ENCODE measurements at places on chromosomes 5 and 9. TPM values are rescaled to one million over a fixed set of nuclear protein-coding genes. Genes with fewer than 3 reads are reported as not detected.

SOHLH1 gene
- 0.12 TPM for total RNA-seq

RANBP3L gene
- total RNA-seq: not detected

PCDHB5 gene
- 1.6 TPM for total RNA-seq

ZFAND5 gene
- total RNA-seq: 271 TPM

MELK gene
- 78.0 TPM for total RNA-seq

PRSS3 gene
- 9.9 TPM for total RNA-seq

PCDHB4 gene
- total RNA-seq: 0.07 TPM

GPR21 gene
- not detected for total RNA-seq

PCDHA4 gene
- total RNA-seq: 1.1 TPM

HDHD3 gene
- total RNA-seq: 23.0 TPM

IL5 gene
- not detected for total RNA-seq

PCDHB13 gene
- total RNA-seq: 0.08 TPM

FOXD4L6 gene
- total RNA-seq: not detected

CDKN2B-AS1 gene
- not detected for total RNA-seq

PCDHA6 gene
- total RNA-seq: 0.08 TPM

ADGRV1 gene
- 0.56 TPM for total RNA-seq

PCDHA5 gene
- total RNA-seq: 0.70 TPM

KCNV2 gene
- not detected for total RNA-seq

NTRK2 gene
- not detected for total RNA-seq

GABRA1 gene
- not detected for total RNA-seq

CAMK4 gene
- not detected for total RNA-seq

YIPF5 gene
- total RNA-seq: 87.0 TPM

FBP2 gene
- total RNA-seq: 0.06 TPM

TYRP1 gene
- not detected for total RNA-seq

CAMK2A gene
- 0.71 TPM for total RNA-seq

PCDHB15 gene
- 0.09 TPM for total RNA-seq

KLHL3 gene
- total RNA-seq: 0.44 TPM

ZNF366 gene
- not detected for total RNA-seq

INSL4 gene
- total RNA-seq: 17.9 TPM

CETN3 gene
- total RNA-seq: 22.4 TPM

UBE2QL1 gene
- total RNA-seq: 1.5 TPM

ASS1 gene
- 19.3 TPM for total RNA-seq

MARVELD2 gene
- 2.4 TPM for total RNA-seq

IGFBPL1 gene
- 2.3 TPM for total RNA-seq

NCS1 gene
- 48.9 TPM for total RNA-seq

FST gene
- total RNA-seq: 1.7 TPM

RXRA gene
- total RNA-seq: 33.9 TPM

NME5 gene
- total RNA-seq: not detected

ITK gene
- not detected for total RNA-seq

PCDHGA4 gene
- 0.15 TPM for total RNA-seq

HAVCR1 gene
- 50.1 TPM for total RNA-seq

GRXCR2 gene
- not detected for total RNA-seq

NTNG2 gene
- total RNA-seq: 0.83 TPM

TSSK1B gene
- not detected for total RNA-seq

CCNO gene
- total RNA-seq: 4.3 TPM

MSX2 gene
- 4.6 TPM for total RNA-seq

SH3PXD2B gene
- 19.8 TPM for total RNA-seq

FIBCD1 gene
- 12.1 TPM for total RNA-seq

ADAMTS16 gene
- 1.9 TPM for total RNA-seq

FAXDC2 gene
- total RNA-seq: 0.55 TPM

DRD1 gene
- 0.13 TPM for total RNA-seq

DTWD2 gene
- 1.2 TPM for total RNA-seq

ADGRD2 gene
- total RNA-seq: not detected

DAB2 gene
- total RNA-seq: 6.9 TPM

HTR4 gene
- total RNA-seq: not detected

SPINK6 gene
- total RNA-seq: 0.45 TPM

IRX1 gene
- total RNA-seq: not detected
